Spinal cord (tissue), 10 donors: ENCODE measurements at places on chromosomes 11 and 22.

DNA sequence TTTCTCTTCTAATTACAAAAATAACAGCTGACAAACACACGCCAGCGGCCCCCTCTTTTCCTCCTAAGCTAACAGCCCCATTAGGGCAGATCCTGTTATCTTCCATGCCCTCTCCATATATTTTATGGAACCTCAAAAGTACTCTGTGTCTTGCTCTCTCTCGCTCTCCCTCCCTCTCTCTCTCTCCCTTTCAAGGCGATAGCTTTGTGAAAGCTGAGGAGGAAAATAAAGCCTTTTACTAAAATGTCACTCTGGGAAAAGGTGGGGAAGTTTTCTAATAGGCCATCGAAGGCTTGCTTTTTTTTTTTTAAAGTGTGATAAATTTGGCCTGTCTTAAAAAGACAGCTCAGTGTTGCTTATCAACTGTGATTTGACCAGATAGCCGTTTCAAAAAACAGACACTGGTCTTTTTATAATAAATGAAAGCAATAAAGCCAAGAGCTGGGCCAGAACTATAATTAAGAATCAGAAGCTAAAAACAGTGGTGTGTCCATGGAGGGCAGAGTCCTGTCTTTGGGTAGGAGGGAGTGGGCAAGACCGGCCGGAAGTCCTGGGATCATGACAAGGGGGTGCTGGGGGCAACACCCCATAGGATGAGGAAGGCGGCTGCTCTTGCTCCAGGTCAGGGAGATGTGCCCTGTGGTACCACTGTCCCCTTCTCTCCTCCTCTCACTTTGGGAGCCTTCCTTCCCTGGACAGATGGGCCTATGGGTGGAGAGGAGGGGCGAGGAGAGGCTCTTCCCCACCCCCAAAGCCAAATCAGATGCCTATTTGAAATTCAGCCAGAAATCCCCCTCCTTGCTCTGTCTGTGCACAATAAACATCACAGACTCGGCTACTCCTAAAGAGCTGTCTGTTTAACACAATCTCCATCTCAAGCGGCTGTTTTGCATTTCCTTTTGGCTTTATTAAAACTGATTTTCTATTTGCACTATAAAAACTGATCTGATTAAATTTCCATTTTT is 267.2 kb downstream of the BUD13 start:
- DNase-seq, result peak; percentile 95

DNA sequence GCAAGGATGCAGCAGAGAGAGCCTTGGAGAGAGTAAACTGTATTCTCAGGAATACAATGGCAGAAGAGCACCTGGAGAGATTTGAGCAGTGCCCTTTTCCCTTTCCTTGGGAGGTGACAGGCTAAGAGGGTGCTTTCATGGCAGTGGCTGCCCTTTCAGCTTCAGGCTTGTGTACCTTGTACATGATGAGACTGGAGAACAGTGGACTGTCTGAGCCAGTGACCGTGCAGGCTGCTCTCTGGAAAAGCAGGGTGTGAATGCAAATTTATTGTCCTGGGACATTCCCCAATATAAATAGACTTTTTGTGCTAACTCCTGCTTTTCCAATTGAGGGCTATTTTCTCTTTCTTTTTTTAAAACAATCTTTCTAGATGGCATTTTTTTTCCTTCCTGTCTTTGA is 99.3 kb downstream of the TRIM44 start:
- DNase-seq, result no peak

DNA sequence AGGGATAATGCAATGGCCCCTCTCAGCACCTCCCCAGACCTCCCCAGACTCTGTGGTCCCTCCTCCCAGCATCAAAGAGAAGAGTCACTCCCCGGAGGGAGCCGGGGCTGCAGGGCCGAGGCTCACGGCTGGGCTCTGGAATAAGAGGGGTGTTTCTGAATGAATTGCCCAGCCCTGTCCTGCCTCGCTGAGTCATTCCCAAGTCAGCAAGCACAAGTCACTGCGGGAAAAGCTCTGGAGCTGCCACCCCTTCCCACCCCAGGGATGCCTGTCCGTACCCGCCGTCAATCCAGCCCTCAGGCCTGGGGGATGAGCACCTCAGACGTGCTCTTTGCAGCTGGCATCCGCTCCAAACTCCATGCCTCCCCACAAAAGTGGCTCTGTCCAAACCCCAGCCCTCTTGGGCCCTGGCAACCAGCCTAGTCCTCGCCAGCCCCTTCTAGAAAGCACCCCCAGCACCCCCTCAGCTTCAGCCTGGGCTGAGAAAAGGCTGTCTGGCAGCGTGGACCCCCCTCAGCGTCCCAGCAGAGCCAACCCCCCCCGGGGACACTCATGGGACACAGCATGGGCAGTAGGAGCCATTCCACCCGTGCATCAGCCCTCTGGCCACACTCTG is 22.7 kb downstream of the CELSR1 start:
- DNase-seq, result no peak

- DNase-seq, result no peak
These were observed 94.4 kb upstream of the OR4B1 start for GRCh38 chr11:48122246-48122645.

DNA sequence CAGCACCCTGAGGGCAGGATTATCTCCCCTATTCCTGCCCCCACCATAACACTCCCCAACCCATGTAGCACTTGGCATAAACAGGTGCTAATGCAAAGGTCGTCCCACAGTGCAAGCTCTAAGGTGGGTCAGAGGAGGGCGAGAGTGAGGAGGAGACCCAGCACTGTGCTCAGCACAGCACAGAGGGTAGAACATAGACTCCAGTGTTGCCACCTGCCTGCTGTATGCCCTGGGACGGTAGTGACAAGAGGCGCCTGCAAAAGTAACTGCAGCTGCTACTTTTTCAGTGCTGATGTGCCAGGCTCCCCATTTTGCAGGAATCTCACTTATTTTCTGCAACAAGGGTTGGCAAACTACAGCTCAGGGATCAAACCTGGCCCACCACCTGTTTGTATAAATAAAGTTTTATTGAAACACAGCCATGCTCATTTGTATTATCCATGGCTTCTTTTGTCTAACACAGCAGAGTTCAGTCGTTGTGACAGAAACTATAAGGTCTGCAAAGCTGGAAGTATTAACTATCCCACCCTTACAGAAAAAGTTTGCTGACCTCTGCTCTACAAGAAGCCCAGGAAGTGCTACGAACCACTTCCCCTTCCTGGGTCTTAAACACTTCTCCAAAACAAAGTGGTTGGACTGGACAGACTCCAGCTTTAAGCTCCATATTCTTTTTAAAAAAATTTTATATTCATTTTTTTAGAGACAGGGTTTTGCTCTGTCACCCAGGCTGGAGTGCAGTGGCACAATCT is 16.9 kb upstream of the CDC42BPG start:
- no peak for DNase-seq

- no peak for DNase-seq
These were observed 55.8 kb upstream of the RRAS2 start for GRCh38 chr11:14414470-14415461.

DNA sequence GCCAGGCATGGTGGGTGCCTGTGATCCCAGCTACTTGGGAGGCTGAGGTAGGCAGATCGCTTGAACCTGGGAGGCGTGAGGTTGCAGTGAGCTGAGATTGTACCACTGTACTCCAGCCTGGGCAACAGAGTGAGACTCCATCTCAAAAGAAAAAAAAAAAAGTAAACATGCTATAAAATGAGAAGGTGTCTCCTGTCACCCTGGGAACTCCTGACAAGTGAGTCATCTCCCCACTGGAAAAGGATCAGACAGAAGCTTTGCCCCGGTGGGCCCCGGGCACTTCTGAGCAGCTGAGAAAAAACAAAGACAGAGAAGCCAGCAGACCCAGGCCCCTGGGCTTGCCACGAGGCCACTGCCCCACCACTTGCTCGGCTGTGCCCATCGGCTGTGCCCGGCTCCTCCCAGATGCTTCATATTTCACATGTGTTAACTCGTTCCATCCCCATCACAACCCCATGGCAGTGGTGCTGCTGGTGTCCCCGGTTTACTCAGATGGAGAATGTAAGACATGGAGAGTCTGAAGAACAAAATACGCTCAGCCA is 22.3 kb downstream of the TTLL1 start:
- no peak for DNase-seq

DNA sequence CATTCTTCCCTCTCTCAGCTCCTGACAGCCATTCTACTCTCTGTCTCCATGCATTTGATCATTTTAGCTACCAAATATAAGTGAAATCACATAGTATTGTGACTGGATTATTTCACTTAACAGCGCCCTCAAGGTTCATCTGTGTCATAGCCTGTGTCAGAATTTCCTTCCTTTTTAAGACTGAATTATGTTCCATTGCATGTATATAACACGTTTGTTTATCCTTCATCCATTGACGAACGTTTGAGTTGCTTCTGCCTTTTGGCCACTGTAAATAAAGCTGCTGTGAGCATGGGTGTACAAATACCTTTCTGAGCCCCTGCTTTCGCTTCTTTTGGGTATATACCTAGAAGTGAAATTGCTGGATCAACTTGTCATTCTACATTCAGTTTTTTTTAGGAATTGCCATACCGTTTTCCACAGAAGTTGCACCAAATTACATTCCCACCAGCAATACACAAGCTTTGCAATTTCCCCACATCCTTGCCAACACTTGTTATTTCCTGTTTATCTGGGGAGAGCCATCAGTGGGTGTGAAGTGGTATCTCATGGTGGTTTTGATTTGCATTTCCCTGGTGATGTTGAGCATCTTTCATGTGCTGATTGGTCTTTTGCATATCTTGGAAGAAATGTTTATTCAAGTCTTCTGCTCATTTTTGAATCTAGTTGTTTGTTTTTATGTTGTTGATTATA is 17.5 kb downstream of the GLB1L2 start:
- no peak for DNase-seq

- DNase-seq, result no peak
These were observed 35.4 kb downstream of the BIRC2 start for GRCh38 chr11:102382384-102382783.

DNA sequence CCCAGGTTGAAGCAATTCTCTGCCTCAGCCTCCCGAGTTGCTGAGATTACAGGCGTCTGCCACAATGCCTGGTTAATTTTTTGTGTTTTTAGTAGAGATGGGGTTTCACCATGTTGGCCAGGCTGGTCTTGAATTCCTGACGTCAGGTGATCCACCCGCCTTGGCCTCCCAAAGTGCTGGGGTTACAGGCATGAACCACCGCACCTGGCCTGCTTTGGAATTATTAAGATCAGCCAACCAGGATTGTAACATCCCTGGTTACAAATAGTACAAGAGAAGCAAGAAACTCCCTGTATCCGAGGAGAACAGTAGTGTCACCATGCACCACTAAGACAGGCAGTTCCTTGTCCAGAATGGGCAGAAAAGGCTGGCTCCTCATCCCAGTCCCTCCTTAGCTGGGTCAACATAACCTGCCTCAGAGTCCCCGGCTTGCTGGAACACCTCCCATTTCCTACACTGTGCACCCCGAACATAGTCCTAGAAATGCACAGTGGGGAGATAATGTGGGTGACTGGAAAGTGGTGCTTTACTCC is 77.2 kb upstream of the INCENP start:
- DNase-seq, result no peak

GRCh38 chr11:116257883-116258282 is 514.9 kb downstream of the BUD13 start:
- DNase-seq, result peak; percentile 45

DNA sequence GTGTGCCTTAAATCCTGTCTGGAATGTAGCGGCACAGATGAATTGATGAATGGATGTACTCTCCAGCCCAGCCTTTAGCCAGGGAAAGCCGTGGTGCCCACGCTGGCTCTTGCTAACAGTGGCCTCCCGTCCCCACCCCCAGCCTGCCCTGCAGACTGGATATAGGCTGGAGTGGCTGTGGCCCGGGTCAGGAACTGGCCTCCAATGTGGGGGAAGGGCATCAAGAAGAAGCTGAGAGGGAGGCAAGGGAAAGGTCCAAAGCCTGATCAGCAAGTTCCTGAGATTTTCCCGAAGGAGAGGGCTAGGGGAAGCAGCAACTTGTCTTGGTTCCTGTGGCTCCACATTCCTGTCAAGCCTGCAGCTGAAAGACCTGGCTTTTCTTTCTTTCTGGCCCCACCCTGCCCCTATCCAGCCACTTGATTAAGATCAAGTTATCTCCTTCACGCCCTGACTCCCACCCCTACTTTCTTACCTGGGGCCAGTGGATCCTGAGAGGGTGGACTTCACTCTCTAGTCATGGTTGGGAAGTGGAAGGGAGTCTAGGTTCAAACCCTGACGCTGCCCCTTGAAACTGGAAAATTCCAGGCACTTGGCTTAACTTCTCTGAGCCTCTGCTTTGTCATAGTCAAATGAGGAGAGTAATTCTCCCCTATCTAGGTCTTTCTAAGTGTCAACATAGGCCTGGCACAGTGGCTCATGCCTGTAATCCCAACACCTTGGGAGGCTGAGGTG is 11.0 kb upstream of the MICALL1 start:
- DNase-seq, result no peak

DNA sequence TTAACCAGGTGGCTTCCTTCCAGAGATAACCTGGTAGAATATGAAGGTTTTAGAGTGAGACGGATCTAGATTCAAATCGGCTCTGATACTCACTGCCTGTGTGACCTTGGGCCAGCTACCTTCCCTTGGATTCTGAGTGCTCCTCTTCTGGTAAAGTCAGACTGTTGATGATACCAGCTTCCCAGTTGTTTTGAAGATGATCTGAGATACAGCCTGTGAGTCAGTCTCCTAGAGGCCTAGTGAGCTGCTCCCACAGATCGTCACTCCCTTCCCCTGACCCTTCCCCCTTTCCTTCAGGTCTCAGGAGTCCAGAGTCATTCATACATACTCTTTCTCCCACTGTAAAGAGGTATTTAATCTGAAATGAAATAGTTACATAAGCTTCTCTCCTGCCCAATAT is 207.8 kb downstream of the GRIK4 start:
- DNase-seq, result no peak

- no peak for DNase-seq
These were observed 10.6 kb downstream of the TMEM184B start for GRCh38 chr22:38262051-38262795.

GRCh38 chr11:133835593-133836548 is 9.4 kb downstream of the SPATA19 start:
- DNase-seq, result no peak

GRCh38 chr11:59416613-59417012 is 9.6 kb downstream of the OR5A2 start:
- no peak for DNase-seq

DNA sequence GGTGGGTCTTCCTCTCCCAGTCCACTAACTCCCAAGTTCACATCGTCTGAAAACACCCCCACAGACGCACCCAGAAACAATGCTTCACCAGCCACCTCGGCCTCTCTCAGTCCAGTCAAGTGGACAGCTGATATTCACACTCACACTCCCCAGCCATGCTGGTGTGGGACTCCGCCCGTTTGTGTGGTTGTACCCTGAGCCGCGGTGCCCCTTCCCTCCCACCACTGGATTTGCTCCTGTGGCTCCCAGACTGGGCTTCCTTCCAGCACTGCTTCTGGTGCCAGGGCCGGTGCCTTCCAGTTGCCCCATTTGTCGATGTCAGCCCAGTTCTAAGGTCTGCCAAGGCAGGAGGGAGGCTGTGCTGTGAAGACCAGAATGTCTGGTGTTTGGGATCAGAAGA is 37.9 kb upstream of the PLET1 start:
- DNase-seq, result peak; percentile 26

- no peak for DNase-seq
These were observed 5.8 kb upstream of the NECTIN1 start for GRCh38 chr11:119734788-119735187.

DNA sequence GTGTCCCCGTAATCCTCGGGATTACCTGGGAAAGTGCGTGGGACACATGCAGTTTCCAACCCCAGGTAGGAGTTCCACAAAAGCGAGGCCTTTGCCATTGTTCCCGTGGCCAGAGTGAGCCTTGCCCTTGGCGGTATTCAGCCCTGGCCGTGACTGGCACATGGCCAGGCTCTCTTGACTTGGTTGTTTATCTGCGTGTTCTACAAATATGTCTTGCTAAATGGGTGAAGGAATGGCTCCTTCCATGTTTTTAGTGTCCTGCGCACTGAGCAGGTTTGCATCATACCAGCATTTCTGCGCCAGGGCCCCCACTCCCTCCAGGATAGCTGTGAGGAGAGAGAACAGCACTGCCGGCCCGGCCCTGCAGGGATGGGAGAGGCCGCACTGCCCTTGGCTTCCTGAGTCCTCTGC is 20.0 kb downstream of the POLR3H start:
- DNase-seq, result no peak
